Mammary epithelial cell (primary cell): ENCODE measurements at places on chromosomes 12 and 14. TPM values are rescaled to one million over a fixed set of nuclear protein-coding genes. Genes with fewer than 3 reads are reported as not detected.

DNA sequence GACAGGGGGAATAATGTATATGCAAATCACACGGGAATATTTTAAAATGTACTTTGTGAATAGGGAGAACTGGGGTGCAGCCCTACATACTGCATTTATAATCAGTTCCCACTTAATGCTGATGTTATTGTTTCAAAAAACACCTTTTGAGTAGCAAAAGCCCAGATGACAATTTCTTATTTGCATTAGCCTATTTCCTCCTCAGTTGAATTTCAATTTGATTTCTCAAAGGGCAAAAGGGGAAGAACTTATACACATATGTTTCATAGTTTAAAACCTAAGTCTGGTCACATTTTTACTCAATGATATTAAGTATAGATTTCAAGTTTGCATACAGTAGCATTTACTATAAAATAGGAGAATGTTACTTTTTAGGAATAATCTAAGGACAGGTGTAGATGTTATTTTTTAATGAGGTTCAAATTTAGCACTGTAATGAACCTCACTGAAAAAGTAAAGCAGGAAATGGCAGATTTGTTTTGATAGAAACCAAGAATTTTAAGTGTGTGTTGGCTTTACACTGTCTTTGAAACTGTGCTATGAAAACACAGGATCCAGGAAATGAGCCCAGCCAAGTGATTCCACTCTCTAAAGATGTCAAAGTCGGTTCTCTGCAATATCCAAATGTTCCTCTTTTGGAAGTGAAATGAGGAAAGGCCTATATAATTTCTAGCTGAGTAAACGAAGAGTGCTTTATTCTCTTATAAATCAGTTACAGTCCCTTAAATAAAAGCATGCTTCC lies 367.4 kb downstream of the BTG1 start:
- DNase-seq: no peak

DNA sequence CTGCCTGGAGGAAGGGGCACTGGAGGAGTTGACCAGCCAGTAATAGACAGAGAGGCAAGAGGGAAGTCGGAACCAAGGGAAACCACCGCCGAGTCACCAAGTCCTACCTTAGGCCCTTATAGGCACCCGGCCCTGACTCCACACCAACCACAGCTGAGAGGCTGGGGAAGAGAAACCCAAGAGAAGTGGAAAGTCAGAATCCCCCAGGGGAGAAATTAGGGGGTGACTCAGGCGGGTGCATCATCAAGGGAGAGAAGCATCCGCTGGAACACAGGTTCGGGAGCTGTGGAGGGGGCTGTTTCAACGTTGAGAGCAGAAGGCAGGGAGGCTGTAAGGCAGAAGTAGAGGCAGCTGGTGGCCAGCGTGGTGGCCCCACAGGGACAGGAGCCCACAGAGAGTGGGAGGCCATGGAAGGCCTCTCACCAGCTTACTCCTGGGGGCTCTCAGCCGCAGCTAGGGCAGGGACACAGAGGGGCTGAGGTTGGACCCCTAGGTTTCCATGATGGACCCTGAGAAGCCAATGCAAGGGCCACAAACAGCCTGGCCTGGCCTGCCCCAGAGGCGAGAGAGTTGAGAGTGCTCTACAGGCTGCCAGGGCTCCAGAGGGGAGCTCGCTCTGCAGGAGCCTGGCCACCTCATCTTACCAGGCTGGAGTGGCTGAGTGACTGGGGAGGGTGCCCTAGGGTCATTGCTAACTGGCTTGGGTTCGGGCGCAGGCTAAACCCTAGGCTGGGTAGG lies 1.4 kb upstream of the TRMT61A start:
- peak; percentile 24 for DNase-seq

DNA sequence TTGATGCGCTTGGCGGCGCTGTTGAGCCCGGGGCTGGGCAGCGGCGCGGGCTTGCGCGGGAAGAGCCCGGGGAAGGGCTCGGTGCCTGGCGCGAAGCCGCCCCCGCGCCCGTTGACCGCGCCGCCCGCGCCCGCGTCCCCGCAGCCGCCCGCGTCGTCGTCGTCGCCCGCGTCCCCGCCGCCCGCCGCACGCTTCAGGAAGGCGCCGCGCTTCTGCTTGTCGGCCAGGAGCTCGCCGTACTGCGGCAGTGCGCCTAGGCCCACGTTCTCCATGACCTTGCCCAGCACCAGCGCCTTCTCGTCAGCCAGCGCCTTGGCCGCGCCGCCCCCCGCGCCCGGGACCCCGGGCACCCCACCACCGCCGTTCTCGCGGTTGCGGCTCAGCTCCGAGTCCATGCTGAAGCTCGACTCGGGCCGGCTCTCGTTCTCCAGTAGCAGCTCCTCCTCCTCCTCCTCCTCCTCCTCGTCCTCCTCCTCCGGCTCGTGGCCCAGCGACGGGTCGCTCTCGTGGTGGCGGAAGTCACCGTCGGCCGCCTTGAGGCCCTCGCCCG lies 97.2 kb downstream of the BCL11B start:
- DNase-seq: no peak

DNA sequence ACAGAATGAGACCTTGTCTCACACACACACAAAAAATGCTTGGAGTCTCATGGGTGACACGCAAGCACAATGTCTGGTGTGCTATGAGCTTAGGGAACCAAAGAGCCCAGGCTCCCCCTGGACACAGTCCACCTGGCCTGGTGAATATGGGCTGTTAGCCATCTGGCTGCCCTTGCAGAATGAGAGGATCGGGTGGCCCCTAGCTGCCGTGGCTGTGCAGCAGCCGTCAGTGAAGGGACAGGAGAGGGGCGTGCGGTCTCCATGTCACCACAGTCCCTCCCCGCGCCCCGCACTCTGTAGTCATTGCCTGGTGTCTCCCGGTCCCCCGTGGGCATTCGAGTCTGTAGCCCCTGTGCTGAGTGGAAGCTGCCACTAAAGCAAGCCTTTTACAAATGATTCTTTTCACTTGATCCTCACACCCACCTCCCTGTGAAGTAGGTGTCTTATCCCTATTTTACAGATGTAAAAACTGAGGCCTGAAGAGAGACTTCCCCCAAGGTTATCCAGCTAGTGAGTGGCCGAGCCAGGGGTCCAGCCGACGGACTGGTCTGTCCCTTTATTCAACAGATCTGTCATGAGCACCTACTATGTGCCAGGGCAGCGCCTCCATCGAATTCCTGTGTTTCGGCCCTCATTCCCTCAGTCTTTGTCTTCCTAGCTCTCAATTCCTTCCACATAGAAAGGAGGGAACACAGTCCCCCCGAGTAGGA lies 18.8 kb downstream of the MVK start:
- DNase-seq: no peak

DNA sequence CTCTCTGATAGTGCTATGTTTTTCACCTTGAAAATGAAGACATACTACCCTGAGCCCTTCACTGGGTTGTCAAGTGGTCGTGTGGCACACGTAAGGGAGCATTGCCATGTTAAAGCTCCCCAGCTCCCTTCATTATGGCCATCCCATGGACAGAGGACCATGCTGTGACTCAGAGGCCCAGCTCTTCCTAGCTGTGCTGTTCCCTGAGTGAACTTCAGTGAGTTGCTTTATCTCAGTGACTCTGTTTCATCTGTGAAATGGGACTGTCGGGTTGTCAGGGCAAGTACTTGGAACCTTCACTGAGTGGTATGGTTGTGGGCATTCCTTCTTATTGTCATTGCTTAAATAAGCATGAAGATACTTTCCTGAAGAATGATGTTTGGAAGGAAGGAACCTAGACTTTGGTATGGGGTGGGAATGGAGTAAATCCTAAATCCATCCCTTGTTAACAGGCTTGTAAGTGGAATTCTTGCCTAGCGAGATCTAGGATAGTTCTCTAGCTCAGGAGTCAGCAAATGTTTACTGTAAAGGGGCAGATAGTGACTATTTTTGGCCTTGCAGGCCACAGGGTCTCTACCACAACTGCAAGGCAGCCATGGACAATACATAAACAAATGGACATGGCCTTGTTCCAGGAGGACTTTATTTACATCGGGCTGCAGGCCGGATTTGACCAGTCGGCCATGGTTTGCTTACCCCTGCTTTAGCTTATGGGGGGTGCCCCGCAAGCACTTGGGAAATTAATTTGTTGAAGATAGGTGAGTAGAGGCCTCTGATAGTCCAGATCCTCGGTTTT lies 283.5 kb downstream of the ZFP36L1 start:
- no peak for DNase-seq

DNA sequence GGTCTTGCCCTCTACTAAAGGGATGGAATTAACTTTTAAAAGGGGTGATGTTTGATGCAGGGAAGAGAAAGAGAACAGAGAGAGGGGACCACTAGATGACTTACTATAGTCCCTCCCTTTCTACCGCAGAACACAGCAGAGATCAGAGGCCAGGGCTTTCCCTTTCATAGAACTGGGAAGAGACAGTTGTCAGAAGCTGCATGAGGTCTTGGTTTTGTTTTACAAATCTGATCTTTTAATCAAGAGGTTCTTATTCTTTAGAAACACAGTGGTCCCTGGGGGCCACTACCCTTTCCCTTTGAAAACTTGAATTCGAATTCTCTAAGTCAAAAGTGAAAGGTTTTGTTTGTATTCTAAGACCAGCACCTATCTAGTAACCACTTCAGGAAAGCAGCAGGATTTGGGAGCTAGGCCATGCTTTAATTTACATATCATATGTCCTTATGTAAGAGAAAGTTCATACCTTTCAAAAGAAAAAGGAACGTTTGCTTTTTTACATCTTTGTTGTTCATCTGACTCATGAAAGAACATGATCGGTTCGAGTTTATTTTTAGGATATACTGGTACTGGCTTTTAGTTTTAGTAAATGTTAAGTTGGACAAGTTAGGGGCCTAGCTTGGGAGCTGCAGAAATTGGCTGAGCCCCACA lies 6.3 kb downstream of the FBXL14 start:
- no peak for DNase-seq

DNA sequence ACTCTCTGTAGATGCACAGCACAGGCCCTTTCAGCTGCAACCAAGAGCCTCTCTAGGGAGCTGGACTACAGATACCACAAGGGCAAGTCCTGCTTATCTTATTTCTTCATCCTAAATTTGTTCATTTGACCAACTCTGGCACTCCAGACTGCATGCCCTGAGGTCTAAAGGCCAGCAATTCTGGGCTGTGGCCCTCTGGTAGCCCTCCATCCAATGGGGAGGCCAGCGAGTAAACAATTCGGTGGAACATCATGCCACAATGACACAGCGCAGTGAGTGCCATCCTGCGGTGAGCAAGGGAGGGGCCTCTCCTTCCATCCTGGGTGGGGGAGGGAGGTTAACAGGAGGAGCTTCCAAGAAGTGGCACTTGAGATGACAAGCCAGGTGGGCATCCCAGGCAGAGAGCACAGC lies 652 bp upstream of the SELPLG start:
- DNase-seq: no peak

- no peak for DNase-seq
Measured at GRCh38 chr12:74539261-74539660, 1.6 kb downstream of the ATXN7L3B start.

DNA sequence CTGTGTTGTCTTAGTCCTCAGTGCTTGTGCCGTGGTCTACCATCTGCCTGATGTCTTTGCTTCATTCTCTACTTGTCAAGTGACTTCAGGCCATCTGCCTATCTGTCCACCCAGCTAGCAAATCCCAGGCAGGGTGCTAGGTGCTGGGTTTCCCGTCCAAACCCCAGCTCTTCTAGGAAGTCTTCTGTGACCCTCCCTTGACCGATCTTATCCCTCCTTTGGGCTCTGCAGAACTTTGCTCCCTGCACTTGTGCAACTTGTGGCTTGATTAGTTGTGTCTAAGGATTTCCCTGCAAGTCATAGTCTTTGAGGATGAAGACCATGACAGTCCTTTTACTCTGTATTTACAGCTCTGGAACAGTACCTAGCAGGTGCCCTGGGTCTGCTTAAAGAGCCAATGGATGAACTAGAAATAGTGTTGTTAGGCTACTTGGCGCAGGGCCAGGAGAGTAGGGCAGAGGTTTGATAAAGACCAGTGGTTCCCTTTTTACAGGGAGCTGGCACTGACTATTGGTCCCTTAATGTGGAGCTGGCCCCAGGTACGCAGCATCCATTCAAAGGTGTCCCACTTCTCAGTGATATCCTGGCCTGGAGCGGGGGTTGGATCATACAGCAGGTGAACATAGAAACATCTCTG lies 60.1 kb downstream of the ADCK1 start:
- no peak for DNase-seq

- DNase-seq: peak; percentile 66
Measured at GRCh38 chr12:113030875-113031525, 25.5 kb upstream of the DTX1 start.

DNA sequence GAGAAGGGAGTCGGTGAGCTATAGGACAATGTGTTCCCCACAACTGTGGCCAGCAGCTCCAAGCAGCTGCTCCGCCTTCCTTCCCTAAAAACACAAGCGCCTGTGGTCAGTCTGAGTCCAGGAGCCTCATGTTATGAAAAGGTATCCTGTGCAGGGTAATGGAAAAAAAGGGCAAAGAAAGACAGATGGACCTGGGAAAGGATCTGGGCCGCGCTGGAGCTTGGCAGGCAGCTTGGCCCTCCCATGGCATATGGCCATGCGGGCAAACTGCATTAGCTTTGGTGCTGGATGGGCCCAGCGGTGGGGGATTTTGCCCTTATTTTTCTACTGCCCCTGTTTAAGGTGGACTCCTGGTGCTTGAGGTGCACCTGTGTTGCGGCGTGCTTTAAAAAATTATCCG lies 23.7 kb upstream of the CHST11 start:
- no peak for DNase-seq

GRCh38 chr12:89251342-89252271 lies 100.7 kb downstream of the DUSP6 start:
- no peak for DNase-seq

DNA sequence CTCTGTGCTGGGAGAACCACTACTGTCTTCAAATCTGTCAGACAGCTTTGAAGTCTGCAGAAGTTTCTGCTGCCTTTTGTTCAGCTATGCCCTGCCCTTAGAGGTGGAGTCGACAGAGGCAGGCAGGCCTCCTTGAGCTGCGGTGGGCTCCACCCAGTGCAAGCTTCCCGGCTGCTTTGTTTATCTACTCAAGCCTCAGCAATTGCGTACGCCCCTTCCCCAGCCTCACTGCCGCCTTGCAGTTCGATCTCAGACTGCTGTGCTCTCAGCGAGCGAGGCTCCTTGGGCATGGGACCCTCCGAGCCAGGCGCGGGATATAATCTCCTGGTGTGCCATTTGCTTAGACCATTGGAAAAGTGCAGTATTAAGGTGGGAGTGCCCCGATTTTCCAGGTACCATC lies 25.1 kb upstream of the KLRB1 start:
- DNase-seq: no peak

ITGA5 gene
- total RNA-seq: 86.6 and 128 TPM in 2 replicates

AJUBA gene
- total RNA-seq: 275 TPM

EIF2S1 gene
- total RNA-seq: 120 TPM

KCNMB4 gene
- 1.0 TPM for total RNA-seq

RNASE7 gene
- total RNA-seq: 43.0 and 87.2 TPM in 2 replicates

TMTC1 gene
- 40.6 and 46.1 TPM in 2 replicates for total RNA-seq
